ENCODE measurements at places on chromosomes 13 and 19.

DNA sequence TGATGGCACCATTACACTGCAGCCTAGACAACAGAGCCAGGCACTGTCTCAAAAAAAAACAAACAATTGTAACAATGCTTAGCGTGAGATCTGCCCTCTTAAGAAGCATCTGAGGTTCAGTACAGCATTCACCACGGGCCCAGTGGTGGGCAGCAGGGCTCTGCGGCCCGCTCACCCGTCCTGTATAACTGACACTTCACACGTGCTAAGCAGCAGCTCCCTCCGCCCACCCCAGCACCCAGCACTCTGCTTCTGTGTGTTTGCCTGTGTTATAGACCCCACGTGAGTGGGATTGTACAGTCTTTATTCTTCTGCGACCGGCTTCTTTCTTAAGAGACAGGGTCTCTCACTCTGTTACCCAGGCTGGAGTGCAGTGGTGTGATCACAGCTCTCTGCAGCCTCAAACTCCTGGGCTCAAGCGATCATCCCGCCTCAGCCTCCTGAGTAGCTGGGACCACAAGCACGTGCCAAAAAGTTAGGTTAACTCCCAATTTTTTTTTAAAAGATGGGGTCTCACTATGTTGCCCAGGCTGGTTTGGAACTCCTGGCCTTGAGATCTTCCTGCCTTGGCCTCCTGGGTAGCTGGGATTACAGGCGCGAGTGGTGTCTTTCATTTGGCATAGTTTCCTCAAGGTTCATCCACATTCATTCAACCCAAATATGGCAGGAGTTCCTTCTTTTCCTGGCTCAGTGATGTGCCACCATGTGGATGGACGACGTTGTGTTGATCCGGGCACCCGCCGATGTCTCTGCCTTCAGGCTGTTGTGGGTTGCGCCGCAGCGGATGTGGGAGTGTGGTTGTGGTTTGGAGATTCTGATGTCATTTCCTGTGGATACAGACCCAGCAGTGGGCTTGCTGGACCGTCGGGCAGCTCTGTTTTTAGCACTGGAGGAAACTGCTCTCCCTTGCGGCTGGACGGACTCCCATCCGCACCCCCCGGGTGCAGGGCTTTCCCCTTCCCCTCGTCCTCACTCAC lies 170.0 kb downstream of the KDM4B start:
- DNase-seq = no peak

GRCh38 chr19:12838182-12838885 lies at the start of gene MAST1:
Gene MAST1 (plus strand): TSS chr19:12838515. CDS start chr19:12838573, 58 bp downstream.
- peak; percentile 63 for DNase-seq

DNA sequence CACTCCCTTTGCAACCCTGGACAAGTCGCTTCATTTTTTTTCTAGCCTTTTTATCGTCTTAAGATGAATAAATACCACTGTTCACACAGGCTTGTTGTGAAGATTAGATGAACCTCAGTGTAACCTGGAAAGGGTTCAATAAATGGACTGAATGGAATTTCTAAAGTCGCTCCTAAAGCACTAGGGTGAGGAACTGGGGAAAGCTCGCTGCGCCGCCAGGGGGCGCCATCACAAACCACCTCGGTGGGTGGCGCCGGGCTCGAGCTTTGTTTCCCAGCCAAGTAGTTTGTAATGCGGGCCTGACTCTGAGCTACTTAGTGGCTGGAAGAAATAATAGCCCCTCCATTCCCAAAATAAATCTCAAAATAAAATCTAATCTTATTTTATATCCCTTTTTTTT lies 2.2 kb upstream of the CEACAM6 start:
- DNase-seq = no peak

- no peak for DNase-seq
Observed at GRCh38 chr13:60162096-60162495, 1.6 kb downstream of the DIAPH3 start.

- DNase-seq = no peak
Observed at GRCh38 chr13:41590122-41590521, 132.8 kb downstream of the RGCC start.

GRCh38 chr19:5479958-5480357 lies 24.7 kb downstream of the ZNRF4 start:
- DNase-seq = no peak

GRCh38 chr19:47231215-47232054 lies 436 bp upstream of the BBC3 start:
- DNase-seq = no peak

GRCh38 chr13:75494491-75494890 lies 12.5 kb upstream of the TBC1D4 start:
- no peak for DNase-seq
